HepG2 (cell line): ENCODE measurements at places on chromosomes 12 and 14. TPM values are rescaled to one million over a fixed set of nuclear protein-coding genes. Genes with fewer than 3 reads are reported as not detected.
A peak's percentile ranks its signal among the peaks of the same experiment; 100 is the strongest.

TMX1 gene
- total RNA-seq, result 32.5 and 56.8 TPM in 2 replicates

PROX2 gene
- not detected in 2 replicates for total RNA-seq

PTPN11 gene
- 63.5 and 101 TPM in 2 replicates for total RNA-seq

TEAD4 gene
- total RNA-seq, result 45.0 and 46.3 TPM in 2 replicates

ITFG2 gene
- total RNA-seq, result 8.9 and 15.5 TPM in 2 replicates

FLRT2 gene
- total RNA-seq, result not detected in 2 replicates

COX8C gene
- not detected in 2 replicates for total RNA-seq

SART3 gene
- total RNA-seq, result 60.7 and 69.9 TPM in 2 replicates

IFNG gene
- total RNA-seq, result not detected in 2 replicates

NRXN3 gene
- total RNA-seq, result not detected in 2 replicates

GARIN6 gene
- total RNA-seq, result not detected in 2 replicates

INSM2 gene
- total RNA-seq, result not detected in 2 replicates

PLEKHA5 gene
- total RNA-seq, result 15.4 and 18.3 TPM in 2 replicates

NR4A1 gene
- 4.6 and 5.7 TPM in 2 replicates for total RNA-seq

HSPA2 gene
- total RNA-seq, result 0.27 and 0.28 TPM in 2 replicates

DNA sequence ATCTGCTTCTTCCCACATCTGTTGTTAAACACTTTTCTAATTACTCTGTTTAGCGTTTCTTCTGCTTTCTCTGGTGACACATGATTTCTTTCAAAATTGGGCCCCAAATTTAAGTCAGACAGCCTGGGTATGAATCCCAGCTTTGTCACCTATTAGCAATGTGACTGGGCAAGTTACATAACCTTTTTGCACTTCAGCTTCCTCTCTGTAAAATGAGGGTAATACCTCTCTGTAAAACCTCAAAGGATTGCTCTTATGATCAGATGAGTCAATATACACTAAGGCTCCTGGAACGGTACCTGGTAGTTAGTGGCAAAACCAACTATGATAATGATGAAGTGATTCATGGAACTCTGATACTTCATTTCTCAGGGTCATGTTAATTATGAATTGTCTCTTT, 33.0 kb downstream of the E2F7 start:
- H3K4me3 ChIP-seq, result no peak overlapping the region
- no peaks in the 10 kb centered on the region for H3K27me3 ChIP-seq
- no peaks in the 10 kb centered on the region for H3K4me1 ChIP-seq
- H3K36me3 ChIP-seq, result peaks cover 6% of the 10 kb centered on the region

DNA sequence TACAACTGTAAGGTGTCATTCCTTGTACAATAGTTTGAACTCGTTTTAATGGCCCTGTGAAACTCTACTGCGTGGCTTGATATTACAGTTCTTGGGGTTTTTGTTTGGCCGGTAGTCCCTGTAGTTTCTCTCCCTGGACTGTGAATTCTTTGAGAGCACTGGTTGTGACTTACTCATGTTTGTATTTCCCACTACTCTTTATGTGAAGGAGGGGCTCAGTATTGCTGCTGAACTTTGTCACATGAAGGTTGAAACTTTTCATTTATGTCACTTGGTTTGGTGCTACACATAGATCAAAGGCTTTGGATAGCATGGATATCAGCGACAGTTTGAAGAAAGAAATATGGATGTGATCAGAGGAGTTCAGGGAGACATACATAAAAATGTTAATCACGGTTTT, 1.5 kb upstream of the POU6F1 start:
- H3K27me3 ChIP-seq, result no peaks in the 10 kb centered on the region
- peaks cover 16% of the 10 kb centered on the region for H3K4me1 ChIP-seq
- peak overlapping the region; percentile 44 for H3K27ac ChIP-seq
- peak; percentile 57 for DNase-seq

DNA sequence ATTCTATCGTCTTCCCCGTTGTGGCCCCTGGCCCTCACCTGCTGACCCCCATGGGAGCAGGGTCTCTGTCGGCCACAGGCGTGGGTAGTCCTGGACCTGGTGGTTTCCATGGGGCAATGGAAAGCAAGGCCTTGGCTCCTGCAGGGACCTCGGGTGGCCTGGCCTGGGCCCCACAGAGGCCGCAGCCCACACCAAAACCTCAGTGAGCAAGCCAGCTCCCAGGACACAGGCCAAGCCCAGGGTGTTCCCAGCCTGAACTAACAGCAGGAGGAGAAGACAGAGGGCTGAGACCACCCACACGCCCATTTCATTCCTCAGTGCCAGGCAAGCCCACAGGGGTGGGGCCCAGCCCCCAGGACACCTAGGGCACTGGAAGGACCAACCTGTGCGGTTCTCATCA, 16.9 kb downstream of the ABCB9 start:
- H3K4me3 ChIP-seq, result no peak overlapping the region
- H3K36me3 ChIP-seq, result no peaks in the 10 kb centered on the region
- H3K27me3 ChIP-seq, result no peaks in the 10 kb centered on the region
- no peak overlapping the region for H3K27ac ChIP-seq

DNA sequence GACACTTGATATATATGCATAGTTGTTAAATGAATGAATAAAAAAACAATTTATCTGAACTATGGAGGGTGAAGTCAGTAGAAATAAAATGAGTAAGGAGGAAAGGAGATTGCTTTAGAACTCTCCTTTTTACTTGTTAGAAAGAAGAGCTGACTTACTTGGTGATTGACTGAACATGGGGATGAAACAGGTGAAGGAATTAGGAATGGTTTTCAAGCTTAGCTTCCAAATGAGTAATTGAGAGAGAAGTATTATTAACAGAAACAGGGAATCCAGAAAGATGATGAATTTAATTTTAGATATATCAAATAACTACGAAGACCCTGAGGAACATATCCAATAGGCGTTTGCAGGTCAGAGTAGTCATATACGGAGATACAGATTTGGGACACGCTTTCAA, 33.6 kb upstream of the EMP1 start:
- no peak overlapping the region for H3K4me3 ChIP-seq
- H3K27me3 ChIP-seq, result peaks cover 4% of the 10 kb centered on the region
- H3K27ac ChIP-seq, result no peak overlapping the region
- no peaks in the 10 kb centered on the region for H3K4me1 ChIP-seq

DNA sequence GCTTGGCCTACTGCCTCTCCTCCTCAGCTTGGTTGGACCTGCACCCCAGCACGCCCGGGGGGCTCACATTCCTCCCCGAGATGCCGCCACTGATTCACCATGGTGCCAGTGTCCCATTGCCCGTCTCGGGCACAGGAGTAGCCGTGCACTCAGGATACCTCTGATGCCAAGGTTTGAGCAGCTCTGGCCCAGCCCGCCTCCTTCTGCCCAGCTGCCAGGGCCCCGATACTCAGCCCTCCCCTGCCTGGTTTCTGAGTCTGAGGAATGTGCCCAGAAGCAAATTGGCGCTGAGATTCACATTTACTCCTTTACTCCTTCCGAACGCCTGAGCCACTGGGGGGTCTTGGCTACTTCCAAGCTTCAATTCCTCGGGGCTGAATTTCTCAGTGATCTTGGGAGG, 63.5 kb downstream of the NINJ2 start:
- H3K4me3 ChIP-seq, result no peak overlapping the region
- no peak overlapping the region for H3K27ac ChIP-seq
- DNase-seq, result no peak
- H3K27me3 ChIP-seq, result no peaks in the 10 kb centered on the region
- H3K36me3 ChIP-seq, result no peaks in the 10 kb centered on the region
- H3K4me1 ChIP-seq, result peaks cover 13% of the 10 kb centered on the region

- no peaks in the 10 kb centered on the region for H3K27me3 ChIP-seq
- H3K4me3 ChIP-seq, result no peak overlapping the region
- H3K36me3 ChIP-seq, result no peaks in the 10 kb centered on the region
- H3K27ac ChIP-seq, result no peak overlapping the region
- no peak for DNase-seq
Measured at GRCh38 chr14:87088588-87088987, 904.4 kb downstream of the GALC start.

GRCh38 chr14:90839024-90839888, 23.0 kb upstream of the TTC7B start:
- peaks cover 8% of the 10 kb centered on the region; the same call in 1 of the 2 replicates for H3K4me1 ChIP-seq
- H3K27me3 ChIP-seq, result no peaks in the 10 kb centered on the region
- no peak overlapping the region for H3K4me3 ChIP-seq
- DNase-seq, result no peak

- no peak overlapping the region for H3K4me3 ChIP-seq
- no peaks in the 10 kb centered on the region for H3K27me3 ChIP-seq
- peaks cover 25% of the 10 kb centered on the region for H3K4me1 ChIP-seq
- H3K36me3 ChIP-seq, result peaks cover 12% of the 10 kb centered on the region; the same call in 2 of the 3 replicates
- DNase-seq, result no peak
Measured at GRCh38 chr12:124423761-124424515, 129.0 kb downstream of the RFLNA start.

GRCh38 chr14:75563931-75564330, 14.5 kb upstream of the FLVCR2 start:
- no peak overlapping the region for H3K4me3 ChIP-seq
- no peak for DNase-seq
- H3K4me1 ChIP-seq, result peaks cover 17% of the 10 kb centered on the region; the same call in 1 of the 2 replicates
- H3K36me3 ChIP-seq, result no peaks in the 10 kb centered on the region

DNA sequence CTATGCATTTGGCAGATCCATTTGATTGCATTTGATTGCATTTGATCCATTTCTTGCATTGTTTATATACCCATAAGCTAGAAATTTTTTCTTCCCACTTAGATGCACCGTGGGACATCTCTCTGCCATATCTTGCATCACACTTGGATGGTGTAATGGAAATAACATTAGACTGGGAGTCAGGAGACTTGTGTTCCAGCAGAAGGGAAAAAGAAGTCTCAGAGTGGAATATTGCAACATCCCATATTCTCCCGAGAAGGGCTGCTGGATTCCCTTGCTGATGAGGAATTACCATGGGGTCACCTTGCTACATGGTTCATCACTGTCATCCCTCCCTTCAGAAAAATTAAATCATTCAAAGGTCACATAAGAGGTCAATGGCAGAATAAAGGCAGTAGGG, 78.1 kb downstream of the KSR2 start:
- no peak for DNase-seq
- H3K36me3 ChIP-seq, result no peaks in the 10 kb centered on the region
- no peak overlapping the region for H3K4me3 ChIP-seq
- H3K27ac ChIP-seq, result no peak overlapping the region
- H3K4me1 ChIP-seq, result no peaks in the 10 kb centered on the region

DNA sequence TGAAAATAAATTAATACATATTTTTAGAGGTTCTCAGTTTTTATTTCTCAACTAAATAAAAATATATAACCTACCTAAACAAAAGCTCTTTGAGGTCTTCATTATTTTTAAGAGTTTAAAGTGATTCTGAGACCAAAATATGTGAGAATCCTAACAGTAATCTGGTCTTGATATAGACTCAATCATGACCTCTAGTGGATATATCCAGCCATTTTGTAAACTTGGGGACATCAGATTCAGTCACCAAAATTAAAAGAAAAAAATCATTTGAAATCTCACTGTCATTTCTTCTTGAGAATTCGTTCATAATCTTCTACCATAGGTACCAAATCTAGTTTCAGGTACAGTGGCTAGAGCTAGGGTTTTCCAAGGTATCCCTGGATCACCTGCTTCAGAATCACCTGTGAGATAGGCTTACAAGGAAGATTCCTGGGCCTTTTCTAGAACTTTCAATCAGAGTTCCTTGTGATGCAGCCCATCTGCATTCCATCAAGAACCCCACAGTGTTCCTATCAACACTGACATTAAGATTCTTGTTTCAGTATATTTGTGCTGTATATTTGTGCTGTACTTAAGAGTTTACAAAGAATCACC, 214.9 kb downstream of the ADAMTS20 start:
- no peaks in the 10 kb centered on the region for H3K4me1 ChIP-seq
- H3K36me3 ChIP-seq, result no peaks in the 10 kb centered on the region
- no peaks in the 10 kb centered on the region for H3K27me3 ChIP-seq
- no peak for DNase-seq

DNA sequence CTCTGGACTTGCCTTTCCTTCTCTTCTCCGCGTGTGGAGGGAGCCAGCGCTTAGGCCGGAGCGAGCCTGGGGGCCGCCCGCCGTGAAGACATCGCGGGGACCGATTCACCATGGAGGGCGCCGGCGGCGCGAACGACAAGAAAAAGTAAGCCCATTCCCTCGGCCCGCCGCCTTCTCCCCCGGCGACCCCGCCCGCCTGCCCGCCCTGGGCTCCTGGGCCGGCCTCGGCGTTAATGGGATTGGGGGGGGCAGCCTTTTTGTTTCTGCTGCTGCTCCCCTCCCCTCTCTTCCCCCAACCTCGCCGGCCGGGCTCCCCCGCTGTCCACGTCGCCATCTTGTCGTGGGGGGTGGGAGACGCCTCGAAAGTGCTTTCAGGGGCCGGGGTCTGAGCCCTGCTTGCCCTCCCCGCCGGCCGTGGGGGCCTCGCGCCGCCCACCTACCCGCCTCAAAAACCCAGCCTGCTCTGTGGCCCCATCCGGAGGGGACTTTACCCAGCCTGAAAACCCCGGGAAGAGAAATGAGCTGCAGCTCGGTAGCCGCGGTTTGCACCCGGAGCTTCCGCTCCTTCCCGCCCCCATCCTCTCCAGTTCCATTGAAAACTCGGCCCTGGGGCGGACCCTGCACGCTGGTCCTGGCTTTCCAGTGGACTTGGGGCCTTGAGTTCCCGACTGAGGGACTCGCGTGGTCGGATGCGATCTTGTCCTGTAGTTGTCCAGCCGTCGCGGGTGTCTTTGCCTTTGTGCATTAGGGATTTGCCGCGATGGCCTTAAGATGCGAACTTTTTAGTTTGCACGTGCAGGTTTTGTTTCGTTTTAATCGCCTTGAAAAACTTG, 598 bp downstream of the HIF1A start:
- H3K36me3 ChIP-seq, result no peaks in the 10 kb centered on the region
- peaks cover 40% of the 10 kb centered on the region for H3K4me1 ChIP-seq
- DNase-seq, result peak; percentile 45
- H3K27ac ChIP-seq, result peak overlapping the region; percentile 98
- H3K27me3 ChIP-seq, result no peaks in the 10 kb centered on the region; the same call in 2 of the 3 replicates
- H3K4me3 ChIP-seq, result peak overlapping the region; percentile 97

GRCh38 chr12:88624911-88625310, 44.6 kb upstream of the KITLG start:
- H3K27me3 ChIP-seq, result no peaks in the 10 kb centered on the region
- no peak overlapping the region for H3K27ac ChIP-seq
- no peak for DNase-seq
- no peaks in the 10 kb centered on the region for H3K4me1 ChIP-seq

DNA sequence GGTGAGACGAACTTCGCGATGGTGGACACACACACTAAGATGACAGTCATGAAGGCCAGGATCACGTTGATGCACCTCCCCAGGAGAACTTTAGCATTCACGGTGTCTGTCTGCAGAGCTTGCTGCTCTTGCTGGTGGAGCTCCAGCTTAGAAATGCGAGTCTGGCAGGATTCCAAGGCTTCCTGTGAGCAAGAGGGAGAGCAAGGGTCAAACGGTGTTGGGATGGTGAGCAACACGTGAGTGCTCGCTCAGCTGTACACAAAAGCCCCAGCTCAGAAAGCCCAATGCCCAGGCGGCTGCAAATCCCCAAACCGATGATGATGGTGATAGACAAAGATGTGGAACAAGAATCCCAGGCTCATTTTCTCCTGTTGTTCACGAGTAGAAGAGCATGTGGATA, 78.8 kb downstream of the TMCC3 start:
- H3K4me1 ChIP-seq, result peaks cover 17% of the 10 kb centered on the region
- H3K27me3 ChIP-seq, result no peaks in the 10 kb centered on the region
- no peak overlapping the region for H3K27ac ChIP-seq
- peak; percentile 91 for DNase-seq
- no peak overlapping the region for H3K4me3 ChIP-seq

- DNase-seq, result peak; percentile 7
- no peaks in the 10 kb centered on the region for H3K36me3 ChIP-seq
- H3K27me3 ChIP-seq, result no peaks in the 10 kb centered on the region
- no peak overlapping the region for H3K27ac ChIP-seq
- no peak overlapping the region for H3K4me3 ChIP-seq
Measured at GRCh38 chr12:96427269-96427729, 27.1 kb upstream of the CDK17 start.

- H3K4me1 ChIP-seq, result no peaks in the 10 kb centered on the region
- no peak overlapping the region for H3K4me3 ChIP-seq
- peak; percentile 26 for DNase-seq
- no peak overlapping the region for H3K27ac ChIP-seq
- no peaks in the 10 kb centered on the region for H3K27me3 ChIP-seq
Measured at GRCh38 chr12:54749191-54749818, 101.1 kb upstream of the DCD start.
